ENCODE measurements at places on chromosomes 7 and 10. TPM values are rescaled to one million over a fixed set of nuclear protein-coding genes. Genes with fewer than 3 reads are reported as not detected.

DNA sequence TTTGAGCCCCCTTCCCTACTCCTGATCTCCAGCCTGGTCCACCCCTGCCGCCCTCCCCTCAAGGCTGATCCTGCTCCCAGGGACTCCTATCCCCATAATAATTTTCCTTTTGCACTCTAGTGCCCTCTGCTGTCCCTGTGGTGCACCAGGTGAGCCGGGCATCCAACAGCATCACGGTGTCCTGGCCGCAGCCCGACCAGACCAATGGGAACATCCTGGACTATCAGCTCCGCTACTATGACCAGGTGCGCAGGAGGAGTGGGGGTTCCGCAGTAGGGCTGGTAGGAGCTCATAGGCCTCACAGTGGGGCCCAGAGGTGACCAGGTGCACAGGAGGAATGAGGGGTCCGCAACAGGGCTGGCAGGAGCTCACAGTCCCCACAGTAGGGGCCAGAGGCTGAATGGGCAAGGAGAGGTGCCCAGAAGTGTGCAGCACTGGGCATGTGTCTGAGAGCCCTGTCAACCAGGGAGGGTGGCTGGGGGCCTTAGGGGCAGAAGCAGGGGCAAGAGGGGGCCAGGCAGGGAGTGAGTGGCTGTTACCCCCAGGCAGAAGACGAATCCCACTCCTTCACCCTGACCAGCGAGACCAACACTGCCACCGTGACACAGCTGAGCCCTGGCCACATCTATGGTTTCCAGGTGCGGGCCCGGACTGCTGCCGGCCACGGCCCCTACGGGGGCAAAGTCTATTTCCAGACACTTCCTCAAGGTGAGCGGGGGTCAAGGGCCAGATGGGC is 11.7 kb downstream of the EPHB6 start:
- no peaks in the 10 kb centered on the region for H3K36me3 ChIP-seq
- no peak for DNase-seq
- H3K4me1 ChIP-seq = peaks cover 2% of the 10 kb centered on the region
- H3K27me3 ChIP-seq = no peaks in the 10 kb centered on the region
- H3K27ac ChIP-seq = no peak overlapping the region

DNA sequence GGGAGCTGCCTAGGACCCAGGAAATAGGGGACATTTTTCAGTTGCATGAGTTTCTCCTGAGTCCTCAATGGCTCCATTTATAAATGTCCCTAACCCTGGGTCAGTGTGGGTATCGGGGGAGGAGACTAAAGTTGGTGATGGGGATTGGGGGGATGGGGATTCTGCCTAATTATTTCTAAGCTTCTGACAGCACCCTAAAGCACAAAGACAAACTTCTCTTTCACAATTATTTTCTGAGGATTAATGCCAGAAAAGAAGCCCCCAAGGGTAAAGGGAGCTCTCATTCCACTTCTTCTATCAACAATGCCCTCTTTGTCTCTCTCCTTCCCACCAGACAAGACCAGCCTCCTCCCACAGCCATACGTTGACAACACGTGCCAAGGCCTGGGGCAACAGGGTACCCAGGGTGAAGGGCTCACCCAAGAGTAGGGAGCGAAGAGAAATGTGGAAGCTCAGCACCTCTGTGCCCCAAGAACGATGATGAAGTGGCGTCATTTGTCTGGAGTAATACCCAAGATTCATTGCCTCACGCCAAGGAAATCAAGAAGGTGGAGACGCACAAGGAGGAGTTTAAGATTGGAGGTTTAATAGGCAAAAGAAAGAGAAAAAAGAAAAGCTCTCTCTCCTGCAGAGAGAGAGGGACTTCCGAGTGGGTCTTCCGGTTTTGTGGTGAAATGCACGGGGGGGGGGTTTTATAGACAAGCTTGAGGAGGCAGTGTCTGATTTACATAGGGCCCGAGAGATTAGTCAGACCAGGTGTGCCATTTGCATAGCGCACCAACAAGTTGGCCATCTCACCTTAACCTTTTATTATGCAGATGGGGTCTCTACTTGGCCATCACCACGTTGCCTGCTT is 14.4 kb upstream of the GJC3 start:
- H3K27ac ChIP-seq = no peak overlapping the region
- peaks cover 4% of the 10 kb centered on the region for H3K4me1 ChIP-seq
- no peaks in the 10 kb centered on the region for H3K36me3 ChIP-seq
- H3K27me3 ChIP-seq = peaks cover 3% of the 10 kb centered on the region
- peak overlapping the region; percentile 20 for H3K4me3 ChIP-seq

- H3K4me3 ChIP-seq = no peak overlapping the region
- no peaks in the 10 kb centered on the region for H3K36me3 ChIP-seq
- DNase-seq = no peak
- H3K27ac ChIP-seq = no peak overlapping the region
- H3K27me3 ChIP-seq = no peaks in the 10 kb centered on the region
Observed at GRCh38 chr7:85673876-85674275, 487.0 kb upstream of the SEMA3D start.

GRCh38 chr7:63114371-63114985 is 884.2 kb upstream of the ZNF722 start:
- H3K4me3 ChIP-seq = no peak overlapping the region
- H3K36me3 ChIP-seq = no peaks in the 10 kb centered on the region
- no peak overlapping the region for H3K27ac ChIP-seq
- H3K27me3 ChIP-seq = no peaks in the 10 kb centered on the region

DNA sequence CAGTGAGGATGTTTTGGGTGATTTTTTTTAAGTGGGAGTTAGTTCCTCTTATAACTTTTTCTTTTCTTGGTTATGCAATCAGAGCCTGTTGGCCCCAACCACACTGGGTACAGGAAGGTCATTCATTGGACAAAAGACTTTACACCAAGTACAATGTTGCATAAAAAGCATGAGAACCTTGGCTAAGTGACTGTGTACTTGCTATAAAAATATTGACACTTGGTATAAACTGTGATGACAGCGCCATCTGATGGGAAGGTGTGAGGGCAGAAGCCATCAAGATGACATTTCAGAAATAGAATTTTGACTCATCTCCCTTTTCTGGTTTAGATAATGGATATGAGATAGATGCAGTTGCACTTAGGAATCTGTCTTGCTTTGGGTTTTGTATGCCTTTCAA is 126.4 kb upstream of the CCDC6 start:
- no peak for DNase-seq
- H3K4me1 ChIP-seq = no peaks in the 10 kb centered on the region
- H3K27me3 ChIP-seq = peaks cover 2% of the 10 kb centered on the region
- H3K4me3 ChIP-seq = no peak overlapping the region

APBB1IP gene
- 88.7 TPM for total RNA-seq

ABI1 gene
- 54.6 TPM for total RNA-seq

BEND7 gene
- total RNA-seq = not detected
